ENCODE measurements at places on chromosomes 4 and X.

DNA sequence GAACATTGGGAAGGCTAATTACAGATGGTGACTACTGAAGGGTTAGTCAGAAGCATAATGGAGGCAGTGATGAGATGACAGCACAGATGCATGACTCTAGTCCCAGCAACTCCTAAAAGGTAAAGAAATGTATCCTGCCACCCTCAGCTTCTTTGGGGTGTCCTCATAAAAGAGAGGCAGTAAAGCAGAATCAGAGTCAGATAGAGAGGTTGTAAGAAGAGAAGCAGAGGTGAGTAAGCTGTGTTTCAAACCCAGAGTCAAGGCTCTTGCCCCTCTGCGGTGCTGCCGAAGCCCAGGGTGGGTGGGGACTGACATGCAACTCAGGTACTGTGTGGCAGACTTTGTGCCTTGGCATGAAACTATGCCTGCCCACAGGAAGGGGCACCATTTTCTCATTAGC is 59.5 kb upstream of the PGM2 start:
- DNase-seq: no peak

- no peak for DNase-seq
Measured at GRCh38 chr4:41209187-41209586, 5.2 kb downstream of the APBB2 start.

DNA sequence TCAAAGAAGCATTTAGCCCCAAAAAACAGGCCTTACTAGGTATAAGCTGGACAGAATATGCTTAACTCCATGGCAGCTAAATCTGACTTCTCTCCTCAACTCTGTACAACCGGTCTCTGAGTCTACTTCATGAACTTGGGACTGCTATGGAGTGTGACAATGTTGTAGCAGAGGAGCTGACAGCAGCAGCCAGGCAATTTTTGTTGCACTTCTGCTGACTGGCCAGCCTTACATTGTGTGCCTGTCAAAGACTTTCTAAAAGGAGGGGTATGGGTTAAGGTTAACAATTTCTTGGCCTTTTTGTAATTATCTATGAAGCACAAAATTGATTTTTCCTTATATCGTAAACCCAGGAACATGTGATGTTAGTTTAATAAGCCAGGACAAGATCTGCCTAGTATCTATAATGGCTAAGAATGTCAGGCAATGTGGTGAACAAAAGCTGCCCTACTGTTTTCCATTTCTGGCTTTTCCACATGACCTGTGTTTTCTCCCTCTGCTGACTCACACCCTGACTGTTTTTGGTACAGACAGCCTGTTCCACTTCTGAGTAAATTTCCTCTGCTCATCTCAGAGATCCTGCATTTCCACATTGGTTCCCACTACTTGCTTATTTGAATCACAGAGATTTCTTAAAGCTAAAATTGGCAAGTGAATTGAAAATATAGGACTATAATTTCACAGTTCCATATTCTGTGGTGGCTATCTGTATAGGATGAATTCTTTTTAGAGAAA is 9.3 kb downstream of the NOX1 start:
- DNase-seq: no peak

DNA sequence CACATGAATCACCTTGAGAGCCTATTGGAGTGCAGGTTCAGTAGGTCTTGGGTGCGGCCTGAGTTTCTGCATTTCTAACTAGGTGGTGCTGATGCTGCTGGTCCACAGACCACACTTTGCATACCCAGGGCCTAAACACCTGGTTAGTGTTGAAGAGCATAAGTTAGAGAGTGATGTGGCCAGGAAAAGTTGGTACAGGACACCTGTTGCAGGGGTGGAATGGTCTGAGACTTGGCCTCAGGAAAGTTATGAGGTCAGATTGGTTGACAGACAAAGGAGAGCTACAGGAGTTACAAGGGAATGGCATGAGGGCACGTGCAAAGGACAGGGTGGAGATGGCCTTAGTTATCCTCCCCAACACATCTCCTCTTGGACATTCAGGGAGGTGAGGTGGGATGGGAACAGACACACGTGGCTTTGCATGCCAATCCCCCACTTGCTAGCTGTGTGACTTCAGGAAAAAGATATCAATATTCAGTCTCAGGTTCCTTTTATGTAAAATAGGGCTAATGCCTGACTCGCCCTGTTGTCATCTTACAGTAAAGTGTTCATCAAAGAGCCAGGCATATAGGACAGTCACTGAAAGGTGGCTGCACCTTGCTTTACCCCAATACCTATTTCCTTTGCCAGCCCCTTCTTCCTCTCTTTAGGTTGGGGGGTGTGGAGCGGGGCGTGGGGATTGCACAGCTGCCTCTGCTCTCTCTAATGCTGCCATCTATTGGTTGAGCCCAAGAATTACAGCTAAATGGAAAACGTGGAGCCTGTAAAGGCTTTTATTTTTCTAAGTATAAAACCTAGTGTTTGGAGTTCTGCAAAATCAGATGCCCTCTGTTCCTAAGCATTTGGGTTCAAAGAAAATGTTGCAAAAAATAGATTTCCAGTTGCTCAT is 47.5 kb downstream of the ATG4A start:
- no peak for DNase-seq

Data from stimulated activated naive CD4-positive, alpha-beta T cell treated with Interleukin-2 at 50 U/mL for 16 hours (primary cell).